ENCODE measurements at places on chromosomes 7 and 10. TPM values are rescaled to one million over a fixed set of nuclear protein-coding genes. Genes with fewer than 3 reads are reported as not detected.

ITGA8 gene
- 0.07 TPM for total RNA-seq

GRCh38 chr10:124394583-124394982 lies 24.1 kb downstream of the OAT start:
- no peak overlapping the region for H3K4me3 ChIP-seq
- no peak for DNase-seq
- no peak overlapping the region for H3K27ac ChIP-seq
- H3K4me1 ChIP-seq = peaks cover 2% of the 10 kb centered on the region
- H3K36me3 ChIP-seq = no peaks in the 10 kb centered on the region

DNA sequence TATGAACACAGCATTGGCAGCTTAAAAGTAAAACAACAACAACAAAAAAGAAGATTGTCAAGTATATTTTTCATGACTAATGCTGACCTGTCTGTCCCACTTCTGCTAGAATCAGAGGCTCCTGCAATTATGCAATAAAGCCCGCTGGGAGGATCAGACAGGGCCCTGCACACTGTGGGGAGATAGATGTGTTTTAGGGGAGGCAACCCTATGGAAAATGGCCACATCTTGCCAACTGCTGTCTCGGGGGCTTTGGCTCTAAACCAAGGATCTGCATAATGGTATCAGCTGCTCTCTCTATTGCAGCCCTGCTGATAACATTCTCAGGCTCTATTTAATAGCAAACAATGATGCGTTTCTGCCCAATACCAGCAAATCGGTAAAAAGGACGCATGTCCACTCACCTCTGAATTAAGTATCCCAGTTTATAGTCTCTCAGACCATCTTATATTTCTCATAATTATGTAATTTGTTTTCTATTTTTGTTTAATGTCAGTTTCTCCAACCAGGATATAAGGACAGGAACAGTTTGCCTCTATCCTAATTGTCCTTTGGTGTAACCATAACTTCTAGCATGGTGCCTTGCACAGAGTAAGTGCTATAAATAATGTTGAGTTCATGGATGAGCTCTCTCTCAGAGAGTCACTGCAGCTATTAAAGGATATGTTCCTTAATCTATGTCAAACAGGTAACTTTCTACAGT lies 15.3 kb upstream of the PRKAR2B start:
- DNase-seq = peak; percentile 23
- no peaks in the 10 kb centered on the region for H3K27me3 ChIP-seq
- H3K27ac ChIP-seq = no peak overlapping the region
- H3K4me1 ChIP-seq = peaks cover 14% of the 10 kb centered on the region
- no peaks in the 10 kb centered on the region for H3K36me3 ChIP-seq
- no peak overlapping the region for H3K4me3 ChIP-seq

DNA sequence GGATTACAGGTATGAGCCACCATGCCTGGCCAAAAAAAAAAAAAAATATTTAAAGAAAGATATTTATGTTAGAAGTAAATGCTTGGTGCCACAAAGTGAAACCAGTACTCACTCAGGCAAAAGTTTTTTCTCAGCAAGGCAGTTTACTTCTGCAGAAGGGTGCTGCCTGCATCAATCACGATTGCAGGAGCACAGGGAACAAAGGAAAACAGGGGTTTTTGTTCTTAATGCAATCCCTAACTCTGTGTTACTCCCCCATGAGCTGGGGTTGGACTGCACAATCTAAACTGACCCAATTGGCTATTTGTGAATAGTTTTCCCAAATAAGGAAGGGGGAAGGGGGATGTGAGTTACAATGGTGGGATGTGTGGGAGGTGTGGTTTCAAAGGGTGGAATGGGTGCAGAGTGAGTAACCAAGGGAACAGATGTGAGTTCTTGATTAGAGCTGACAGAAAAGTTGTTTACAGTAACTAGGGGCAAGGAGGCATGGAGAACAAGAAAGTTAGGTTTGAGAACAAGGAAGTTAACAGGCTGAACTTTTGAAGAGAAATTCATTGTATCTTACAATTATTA lies 255.4 kb downstream of the TYW1 start:
- no peak for DNase-seq
- no peak overlapping the region for H3K27ac ChIP-seq
- H3K36me3 ChIP-seq = no peaks in the 10 kb centered on the region
- H3K4me3 ChIP-seq = no peak overlapping the region
- no peaks in the 10 kb centered on the region for H3K27me3 ChIP-seq

MBLAC1 gene
- total RNA-seq = 3.0 TPM

- no peak overlapping the region for H3K4me3 ChIP-seq
- no peak for DNase-seq
- H3K36me3 ChIP-seq = no peaks in the 10 kb centered on the region
- no peak overlapping the region for H3K27ac ChIP-seq
- H3K4me1 ChIP-seq = peaks cover 9% of the 10 kb centered on the region
- H3K27me3 ChIP-seq = no peaks in the 10 kb centered on the region
Observed at GRCh38 chr7:128120116-128120515, 88.9 kb upstream of the LRRC4 start.

DNA sequence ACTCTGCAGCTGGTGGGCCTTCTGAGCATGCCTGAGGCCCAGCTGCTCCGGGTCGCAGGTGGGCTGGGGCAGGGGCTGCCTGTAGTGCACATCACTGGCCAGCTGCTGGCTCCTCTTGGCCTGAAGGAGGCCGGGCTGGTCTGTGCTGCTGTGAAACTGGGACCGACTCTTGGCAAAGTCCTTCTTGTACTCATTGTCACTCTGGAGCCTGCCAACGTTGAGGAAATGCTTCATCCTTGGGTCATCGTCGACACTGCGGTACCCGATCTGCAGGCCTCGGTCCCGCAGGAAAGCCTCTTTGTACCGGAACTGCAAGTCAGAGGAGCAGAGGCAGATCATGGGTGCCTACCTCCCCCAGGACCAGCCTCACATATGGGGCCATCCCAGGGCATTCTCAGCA lies 37.7 kb downstream of the HABP2 start:
- no peak overlapping the region for H3K4me3 ChIP-seq
- no peaks in the 10 kb centered on the region for H3K36me3 ChIP-seq
- no peaks in the 10 kb centered on the region for H3K4me1 ChIP-seq
- DNase-seq = no peak
- H3K27ac ChIP-seq = no peak overlapping the region

- peak overlapping the region; percentile 29 for H3K27ac ChIP-seq
- H3K27me3 ChIP-seq = no peaks in the 10 kb centered on the region
- peaks cover 39% of the 10 kb centered on the region for H3K4me1 ChIP-seq
Observed at GRCh38 chr7:128407233-128407589, 2.6 kb downstream of the IMPDH1 start.
